ENCODE measurements at places on chromosomes 16 and 17.

GRCh38 chr17:16378636-16379282 lies 2.1 kb upstream of the UBB start:
- DNase-seq: no peak

DNA sequence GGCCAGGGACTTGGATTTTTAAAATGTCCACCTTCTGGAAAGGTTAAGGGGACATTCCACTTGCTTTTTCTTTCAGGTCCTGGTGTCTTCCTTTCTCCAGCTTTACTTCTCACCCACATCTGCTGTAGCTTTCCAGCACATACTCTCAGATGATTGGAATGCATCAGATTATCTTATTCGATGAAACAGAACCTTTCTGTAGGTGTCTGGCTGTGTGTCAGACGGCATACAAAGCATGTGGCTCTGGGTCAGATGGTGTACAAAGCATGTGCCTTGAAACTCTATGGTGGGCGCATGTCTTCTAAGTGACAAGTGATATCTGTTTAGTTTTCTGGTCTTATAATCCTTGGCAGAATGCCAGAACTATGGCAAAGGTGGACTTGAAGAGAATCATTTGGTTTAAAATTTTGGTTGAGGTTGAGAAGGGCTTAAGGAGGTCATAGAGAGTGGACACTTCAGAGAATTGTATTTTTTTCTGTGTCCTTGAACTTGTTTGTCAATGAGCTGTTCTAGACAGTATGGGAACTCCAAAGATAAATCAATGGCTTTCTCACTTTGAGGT lies 125.3 kb downstream of the FTO start:
- no peak for DNase-seq

DNA sequence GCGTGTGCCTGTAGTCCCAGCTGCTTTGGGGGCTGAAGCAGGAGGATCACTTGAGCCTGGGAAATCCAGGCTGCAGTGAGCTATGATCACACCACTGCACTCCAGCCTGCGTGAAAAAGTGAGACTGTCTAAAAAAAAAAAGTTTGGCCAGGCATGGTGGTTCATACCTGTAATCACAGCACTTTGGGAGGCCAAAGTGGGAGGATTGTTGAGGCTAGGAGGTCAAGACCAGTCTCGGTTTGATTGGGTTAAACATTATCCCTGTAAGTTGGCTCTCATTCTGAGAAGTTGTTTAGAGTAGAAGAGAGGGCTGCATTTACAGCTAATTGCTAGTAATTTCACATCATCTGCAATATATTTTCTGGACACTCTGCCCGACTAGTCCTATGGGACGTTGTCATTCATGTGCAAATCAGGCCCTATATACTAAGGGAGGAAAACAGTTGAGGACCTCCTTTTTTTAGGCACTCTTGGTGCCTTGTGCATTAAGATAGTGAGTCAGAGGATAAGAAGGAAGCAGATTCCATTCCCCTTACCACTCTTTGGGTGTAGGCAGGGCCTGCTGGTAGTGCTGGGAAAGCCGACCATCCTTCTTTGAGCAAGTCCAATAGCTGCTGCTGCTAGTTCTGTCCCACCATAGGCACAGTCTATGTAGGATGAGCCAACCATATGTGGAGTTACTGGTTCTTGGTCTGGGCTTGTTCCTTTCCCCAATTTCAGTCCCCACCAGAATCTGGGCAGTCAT lies 18.7 kb downstream of the HMOX2 start:
- DNase-seq: no peak

DNA sequence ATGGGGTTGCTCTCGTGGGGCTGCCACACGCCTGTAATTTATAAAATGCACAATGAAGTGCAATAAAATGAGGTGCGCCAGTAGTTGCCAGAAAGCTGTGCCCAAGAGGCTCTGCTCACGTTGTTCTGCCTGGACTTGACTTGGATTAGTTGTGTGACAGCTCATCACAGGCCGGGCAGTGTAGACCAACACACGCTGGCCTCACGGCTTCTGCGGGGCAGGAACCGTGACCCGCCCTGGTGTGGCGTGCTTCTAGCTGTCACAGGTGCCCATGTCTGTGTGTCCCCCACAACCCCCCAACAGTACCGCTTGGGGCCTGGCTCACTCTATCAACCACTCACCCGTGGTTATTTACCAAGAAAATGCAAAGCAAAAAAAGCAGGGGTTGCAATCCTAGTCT lies 112.2 kb upstream of the ZNF750 start:
- DNase-seq: no peak

DNA sequence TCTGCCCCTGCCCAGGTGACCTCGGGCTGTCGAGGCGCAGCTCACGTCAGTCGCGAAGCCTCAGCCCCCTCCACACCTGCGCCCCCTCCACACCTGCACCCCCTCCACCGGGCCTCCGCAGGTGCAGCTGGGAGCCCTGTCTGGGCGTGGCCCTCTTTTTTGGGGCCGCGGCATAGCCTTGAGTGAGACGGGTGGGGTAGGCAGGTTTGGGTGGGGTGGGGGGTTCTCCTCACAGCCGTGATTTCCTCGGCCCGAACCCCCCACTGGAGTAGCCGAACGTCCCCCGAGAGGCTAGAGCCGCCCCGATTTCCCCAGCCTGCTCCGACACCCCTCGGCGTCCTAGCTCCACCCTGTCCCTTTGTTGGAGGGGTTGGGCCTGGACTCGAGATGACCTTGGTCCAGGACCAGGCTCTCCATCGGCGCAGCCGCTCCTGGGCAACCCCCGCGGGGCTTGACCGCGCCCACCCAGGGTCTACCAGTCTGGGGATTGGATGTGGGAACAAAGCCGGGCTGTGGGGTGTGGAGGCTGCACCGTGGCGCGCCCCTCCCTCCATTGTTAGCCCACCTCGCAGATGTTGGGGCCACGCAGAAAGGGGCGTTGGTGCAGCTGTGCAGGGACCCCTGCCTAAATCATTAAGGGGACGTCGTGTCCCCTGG lies 626 bp downstream of the TUBB3 start:
- DNase-seq: peak; percentile 53

- no peak for DNase-seq
Observed at GRCh38 chr16:64865069-64865696, 256.7 kb downstream of the CDH11 start.

GRCh38 chr17:14779241-14779640 lies 478.4 kb downstream of the HS3ST3B1 start:
- DNase-seq: no peak

DNA sequence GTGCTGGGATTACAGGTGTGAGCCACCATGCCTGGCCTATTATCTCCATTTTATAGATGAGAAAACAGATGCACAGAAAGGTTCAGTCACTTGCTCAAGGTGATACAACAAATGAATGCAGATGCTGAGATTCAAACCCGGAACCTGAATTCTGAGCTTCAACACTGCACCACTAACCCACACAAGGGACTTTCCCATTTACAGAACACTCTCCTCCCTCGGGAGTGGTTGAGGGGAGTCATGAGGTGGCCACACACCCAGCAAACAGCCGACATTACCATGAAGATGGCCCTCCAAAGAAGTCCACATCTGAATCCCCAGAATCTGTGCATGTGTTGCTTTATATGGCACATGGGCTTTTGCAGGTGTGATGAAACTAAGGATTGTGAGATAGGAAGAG lies 9.1 kb downstream of the BCL7C start:
- DNase-seq: no peak

GRCh38 chr16:87344165-87344930 lies 27.2 kb upstream of the C16orf95 start:
- DNase-seq: no peak

GRCh38 chr16:9522614-9523013 lies 431.2 kb downstream of the HAPSTR1 start:
- no peak for DNase-seq

GRCh38 chr17:73933164-73933766 lies 270.2 kb upstream of the RPL38 start:
- DNase-seq: peak; percentile 15

- DNase-seq: no peak
Observed at GRCh38 chr17:65482201-65482600, 79.2 kb downstream of the AXIN2 start.

DNA sequence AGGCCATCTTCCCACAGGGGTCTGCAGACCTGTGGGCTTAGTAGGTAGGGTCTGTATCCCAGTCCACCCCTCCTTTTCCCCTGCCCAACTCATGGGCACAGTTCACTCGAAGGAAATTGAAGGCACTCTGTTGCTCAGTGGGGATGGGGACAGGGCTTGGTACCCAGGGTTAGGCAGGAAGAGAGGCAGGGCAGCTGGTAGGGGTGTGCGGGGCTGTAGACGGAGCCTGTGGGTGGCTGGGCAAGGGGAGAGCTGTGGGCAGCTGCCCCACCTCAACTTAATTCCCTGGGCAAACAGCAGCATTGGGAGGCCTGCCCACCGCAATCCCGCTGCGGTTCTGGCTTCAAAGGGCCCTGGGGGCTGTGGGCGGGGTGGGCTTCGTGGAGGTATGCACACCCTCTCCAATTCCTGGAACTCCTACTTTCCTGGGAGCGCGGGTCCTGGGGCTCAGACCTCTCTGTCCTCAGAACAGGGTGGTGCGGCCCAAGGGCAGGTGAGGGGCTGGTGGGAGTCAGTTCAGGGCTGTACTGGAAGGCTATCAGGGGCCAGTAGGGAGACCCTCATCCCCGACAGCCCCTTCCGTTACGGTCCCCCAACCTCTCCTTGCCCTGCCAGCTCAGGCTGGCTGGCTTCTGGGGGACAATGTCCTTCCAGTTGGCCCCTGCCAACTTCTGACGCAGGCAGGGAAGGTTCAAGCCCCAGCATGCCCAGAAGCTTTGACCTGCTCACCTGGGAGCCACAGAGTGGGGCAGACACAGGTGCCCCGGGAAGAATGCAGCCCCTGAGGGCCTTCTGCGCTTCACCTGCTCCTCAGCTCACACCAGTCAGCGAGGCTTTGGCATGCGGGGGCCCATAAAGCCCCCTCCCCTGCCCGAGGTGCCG lies 9.1 kb downstream of the FOXJ1 start:
- no peak for DNase-seq

- DNase-seq: no peak
Observed at GRCh38 chr16:27728691-27729090, 178.7 kb downstream of the KATNIP start.

DNA sequence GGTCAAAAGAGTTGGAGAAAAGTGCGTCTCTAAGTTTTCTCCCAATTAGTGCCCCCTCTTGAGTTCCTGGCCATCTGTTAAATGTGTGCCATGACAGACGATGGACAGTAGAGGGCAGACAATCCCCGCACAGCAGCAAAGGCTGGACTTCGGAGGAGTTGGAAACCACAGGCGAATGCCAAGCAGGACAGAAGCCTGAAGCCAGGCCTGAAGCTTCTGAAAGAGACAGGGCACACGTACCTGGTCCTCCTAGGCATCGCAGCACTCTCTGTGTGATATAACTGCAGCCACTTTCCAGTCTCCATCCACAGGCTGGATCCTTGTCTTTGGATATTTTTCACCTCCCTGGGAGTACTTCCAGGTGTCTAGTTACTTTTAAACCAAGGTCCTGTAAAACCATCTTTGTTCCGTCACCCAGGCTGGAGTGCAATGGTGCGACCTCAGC lies 14.5 kb downstream of the C17orf100 start:
- DNase-seq: peak; percentile 67

- DNase-seq: no peak
Observed at GRCh38 chr17:17538417-17539391, 42.5 kb upstream of the RASD1 start.

- DNase-seq: no peak
Observed at GRCh38 chr16:88055356-88055755, 104.1 kb downstream of the BANP start.

DNA sequence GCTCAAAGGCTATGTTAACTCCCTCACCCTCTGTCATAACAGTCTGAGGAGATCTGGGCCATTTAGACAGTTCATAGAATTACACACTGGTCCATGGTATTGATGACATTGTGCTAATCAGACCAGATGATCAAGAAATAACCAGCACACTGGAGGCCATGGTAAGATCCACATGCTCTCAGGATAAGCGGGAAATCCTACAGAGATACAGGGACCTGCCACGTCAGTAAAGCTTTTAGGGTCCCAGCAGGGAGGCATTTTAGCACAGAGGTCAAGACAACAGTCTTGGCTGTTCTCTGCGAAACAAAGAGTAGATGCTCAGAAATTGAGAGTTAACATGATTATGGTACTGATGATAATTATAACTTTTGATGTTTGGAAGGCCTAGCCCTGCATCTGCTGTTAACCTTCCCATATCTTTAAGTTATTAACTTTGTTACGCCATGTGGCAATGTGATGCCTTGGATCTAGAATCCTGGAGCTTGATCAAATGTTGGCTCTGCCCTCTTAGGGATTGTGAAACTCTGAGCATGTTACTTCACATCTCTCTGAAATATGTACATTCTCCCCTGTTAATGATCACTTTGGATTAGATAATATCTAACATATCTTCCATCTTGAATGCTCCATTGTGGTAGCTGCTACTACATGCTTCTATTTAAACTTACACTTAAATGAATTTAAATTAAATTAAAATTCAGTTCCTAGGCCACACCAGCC lies 172.0 kb upstream of the SOX9 start:
- DNase-seq: no peak

DNA sequence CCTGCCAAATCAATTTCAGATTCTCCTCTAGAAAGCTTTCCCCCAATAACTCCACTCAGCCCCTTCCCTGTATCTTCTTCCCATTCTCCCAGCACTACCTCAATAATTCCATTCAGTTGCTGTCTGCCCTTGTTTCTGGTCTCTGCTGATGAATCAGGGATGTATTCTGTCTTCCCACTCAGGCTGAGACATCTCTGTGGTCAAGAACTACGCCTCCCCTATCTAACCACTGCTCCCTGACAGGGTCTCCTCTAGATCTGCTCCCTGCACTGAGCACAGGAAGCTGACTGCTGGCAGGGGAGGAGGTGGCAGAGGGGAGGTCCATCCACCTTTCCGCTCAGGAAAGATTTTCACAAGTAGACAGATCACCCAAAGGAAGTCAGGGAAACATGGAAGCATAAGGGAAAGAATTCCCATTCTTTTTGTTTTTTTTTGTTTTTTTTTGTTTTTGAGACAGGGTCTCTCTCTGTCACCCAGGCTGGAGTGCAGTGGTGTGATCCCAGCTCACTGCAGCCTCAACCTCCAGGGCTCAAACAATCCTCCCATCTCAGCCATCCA lies 16.9 kb upstream of the SP2 start:
- no peak for DNase-seq

GRCh38 chr16:49463529-49463928 lies 89.9 kb downstream of the C16orf78 start:
- DNase-seq: no peak

DNA sequence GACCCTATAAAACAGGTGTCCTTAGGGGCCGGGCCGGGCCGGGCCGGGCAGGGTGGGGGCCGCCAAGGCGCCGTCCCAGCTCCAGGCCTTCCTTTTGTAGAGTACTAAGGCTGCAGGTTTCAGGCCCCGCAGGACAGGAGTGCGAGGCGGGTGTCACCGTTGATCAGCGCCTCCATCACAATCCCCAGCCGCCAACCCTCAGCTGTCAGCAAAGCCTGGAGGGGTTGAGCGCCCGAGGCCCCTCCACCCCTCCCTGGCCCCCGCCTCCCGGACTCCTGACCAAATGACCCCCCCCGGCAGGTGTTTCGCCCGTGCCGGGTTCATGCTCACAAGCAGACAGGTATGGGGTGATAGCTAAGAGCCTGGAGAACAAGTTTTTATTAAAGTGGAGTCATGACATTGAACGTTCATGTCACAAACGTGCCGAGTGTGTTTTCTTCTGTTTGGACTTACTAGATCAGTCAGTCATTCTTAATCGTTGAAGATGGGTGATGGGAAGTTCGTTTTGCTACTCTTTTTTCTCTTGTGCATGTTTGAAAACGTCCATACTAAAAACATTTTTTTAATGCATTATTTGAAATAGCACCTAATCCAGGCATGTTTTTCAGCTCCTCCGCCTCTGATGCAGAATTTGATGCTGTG lies 534 bp downstream of the ARL2BP start:
- DNase-seq: peak; percentile 69

Measured in D341Med (cell line).